ENCODE measurements at places on chromosomes 11 and 22.

DNA sequence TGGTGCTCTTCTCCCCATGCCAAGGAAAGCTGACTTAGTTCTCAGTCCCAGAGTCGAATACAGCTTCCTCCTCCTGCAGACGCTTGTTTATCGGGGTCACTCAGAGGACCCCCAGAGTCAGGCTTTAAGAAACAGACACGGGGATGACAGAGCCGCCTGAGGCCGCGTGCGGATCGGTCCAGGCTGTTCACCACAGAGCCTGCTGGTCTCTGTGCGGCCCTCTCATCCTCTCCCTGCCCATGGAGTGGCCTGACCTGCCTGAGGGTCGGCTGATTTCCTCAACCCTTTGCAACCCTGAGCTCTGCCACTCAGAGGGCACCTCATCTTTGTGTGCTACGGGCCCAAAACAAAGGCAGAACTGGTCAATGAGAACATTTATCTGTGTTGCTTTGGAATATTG, 2.1 kb downstream of the GAL start:
- DNase-seq: no peak

GRCh38 chr11:116176484-116177005, 596.2 kb downstream of the BUD13 start:
- no peak for DNase-seq

DNA sequence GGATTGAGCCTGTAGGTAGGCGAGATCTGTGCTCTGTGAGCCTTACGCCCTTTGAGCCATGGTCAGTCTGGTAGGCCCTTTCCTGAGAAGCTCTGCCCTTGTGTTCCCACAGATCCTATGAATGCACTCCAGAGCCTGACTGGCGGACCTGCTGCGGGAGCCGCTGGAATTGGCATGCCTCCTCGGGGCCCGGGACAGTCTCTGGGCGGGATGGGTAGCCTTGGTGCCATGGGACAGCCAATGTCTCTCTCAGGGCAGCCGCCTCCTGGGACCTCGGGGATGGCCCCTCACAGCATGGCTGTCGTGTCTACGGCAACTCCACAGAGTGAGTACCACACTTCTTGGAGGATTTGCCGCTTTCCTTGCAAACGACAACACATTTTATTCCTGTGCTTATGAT, 47.4 kb downstream of the MED15 start:
- no peak for DNase-seq

DNA sequence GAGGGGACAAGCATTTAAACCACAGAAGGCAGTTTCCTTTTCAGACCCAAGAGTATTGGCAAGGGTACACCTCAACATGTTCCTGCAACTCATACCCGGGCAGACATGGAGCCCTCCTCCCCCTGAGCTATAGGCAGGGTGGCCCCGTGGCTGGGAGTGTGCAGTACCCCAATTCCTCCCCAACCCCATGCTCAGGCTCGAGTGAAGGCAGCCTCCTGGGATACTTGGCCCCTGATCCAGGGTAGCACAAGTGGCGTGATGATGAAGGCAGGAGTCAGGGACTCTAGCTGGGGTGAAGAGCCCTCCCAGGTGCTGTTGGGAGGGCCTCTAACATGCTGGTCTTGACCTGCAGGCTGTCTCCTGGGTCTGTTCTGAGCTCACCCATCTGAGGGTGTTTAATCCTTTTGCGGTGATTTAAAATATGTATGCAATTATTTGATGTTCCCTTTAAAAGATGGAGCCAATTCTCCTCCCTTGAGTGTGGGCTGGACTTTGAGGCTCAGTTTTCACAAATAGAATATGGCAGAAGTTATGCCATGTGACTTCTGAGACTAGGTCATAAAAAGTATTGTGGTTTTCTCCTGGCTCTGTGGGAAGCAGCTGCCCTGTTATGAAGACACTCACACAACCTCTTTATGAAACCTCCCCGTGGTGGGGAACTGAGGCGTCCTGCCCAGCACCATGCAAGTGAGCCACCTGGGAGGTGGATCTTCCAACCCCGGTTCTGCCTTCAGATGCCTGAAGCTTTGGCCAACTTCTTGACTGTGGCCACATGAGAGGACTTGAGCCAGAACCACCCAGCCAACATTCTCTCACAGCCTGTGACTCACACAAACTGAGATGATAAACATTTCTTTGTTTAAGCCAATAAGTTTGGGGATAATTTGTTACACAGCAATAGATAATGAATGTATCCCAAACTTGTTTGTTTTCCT, 54.7 kb upstream of the NECTIN1 start:
- no peak for DNase-seq
